Regular cardiac myocyte (primary cell): ENCODE measurements at places on chromosomes 1 and 21. TPM values are rescaled to one million over a fixed set of nuclear protein-coding genes. Genes with fewer than 3 reads are reported as not detected.

RHBG gene
- not detected in 2 replicates for total RNA-seq

SLC45A3 gene
- total RNA-seq = 3.6 and 3.7 TPM in 2 replicates

SNRNP40 gene
- total RNA-seq = 75.5 and 160 TPM in 2 replicates

ZMYND12 gene
- 0.38 and 1.4 TPM in 2 replicates for total RNA-seq

RNU1-4 gene
- total RNA-seq = under 0.01 TPM in 2 replicates

ADPRS gene
- total RNA-seq = 38.7 and 39.7 TPM in 2 replicates

ZNF593 gene
- 22.0 and 47.4 TPM in 2 replicates for total RNA-seq

WDR64 gene
- not detected in 2 replicates for total RNA-seq

OR2T11 gene
- total RNA-seq = not detected in 2 replicates

TFB2M gene
- 15.2 and 19.7 TPM in 2 replicates for total RNA-seq

SLC30A10 gene
- not detected in 2 replicates for total RNA-seq

ITPKB gene
- total RNA-seq = 6.7 and 9.9 TPM in 2 replicates

PTPN7 gene
- not detected in 2 replicates for total RNA-seq

SHE gene
- 0.19 and 0.28 TPM in 2 replicates for total RNA-seq

ERG gene
- total RNA-seq = 0.19 and 0.56 TPM in 2 replicates

OR2T35 gene
- not detected in 2 replicates for total RNA-seq

SPATA1 gene
- under 0.01 and 0.96 TPM in 2 replicates for total RNA-seq

AADACL4 gene
- total RNA-seq = under 0.01 TPM in 1 of 2 replicates, not detected in the other

NBPF4 gene
- total RNA-seq = not detected in 2 replicates

TFF2 gene
- not detected in 2 replicates for total RNA-seq

FAM72D gene
- total RNA-seq = under 0.01 and 4.2 TPM in 2 replicates

VANGL2 gene
- total RNA-seq = 0.28 and 0.38 TPM in 2 replicates

TAS1R1 gene
- total RNA-seq = not detected in 2 replicates

PGBD5 gene
- under 0.01 TPM in 2 replicates for total RNA-seq

AMY1B gene
- not detected in 2 replicates for total RNA-seq

TSPAN1 gene
- total RNA-seq = 0.56 and 0.58 TPM in 2 replicates

ITGB2 gene
- 0.38 and 0.56 TPM in 2 replicates for total RNA-seq

SLAMF1 gene
- not detected in 2 replicates for total RNA-seq

SSR2 gene
- 775 and 892 TPM in 2 replicates for total RNA-seq

RUNX3 gene
- not detected in 2 replicates for total RNA-seq
